ENCODE measurements at places on chromosomes 13 and 19.

- DNase-seq = no peak
Measured at GRCh38 chr19:10717054-10717355, 874 bp upstream of the DNM2 start.

GRCh38 chr19:39401549-39402345, 4.9 kb upstream of the ZFP36 start:
- no peak for DNase-seq

- peak; percentile 40 for DNase-seq
Measured at GRCh38 chr13:81929988-81930387, 1589.1 kb upstream of the SPRY2 start.

GRCh38 chr19:4722671-4723594, 709 bp downstream of the DPP9 start:
- no peak for DNase-seq

DNA sequence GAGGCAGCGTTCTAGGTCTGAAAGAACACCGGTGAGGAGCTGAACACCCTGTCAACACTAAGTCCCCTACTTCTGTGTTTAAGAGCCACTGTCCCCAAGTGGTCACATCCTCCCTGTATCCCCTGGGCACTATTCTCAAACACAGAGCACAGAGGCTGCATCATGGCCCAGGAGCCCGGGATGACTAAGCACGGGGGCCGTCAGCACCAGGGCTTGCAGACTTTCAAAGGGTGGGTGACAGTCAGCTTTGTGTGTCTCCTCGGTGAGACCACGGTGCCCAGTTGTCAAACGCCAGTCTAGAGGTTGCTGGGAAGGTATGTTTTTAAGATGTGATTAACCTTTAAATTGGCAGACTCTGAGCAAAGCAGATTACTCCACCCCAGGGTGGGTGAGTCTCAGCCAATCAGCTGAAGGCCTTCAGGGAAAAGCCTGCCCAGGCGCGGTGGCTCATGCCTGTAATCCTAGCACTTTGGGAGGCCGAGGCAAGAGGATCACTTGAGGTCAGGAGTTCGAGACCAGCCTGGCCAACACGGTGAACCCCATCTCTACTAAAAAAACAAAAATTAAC, 8.0 kb downstream of the MAP2K2 start:
- no peak for DNase-seq
